ENCODE measurements at places on chromosomes 13 and 19.

DNA sequence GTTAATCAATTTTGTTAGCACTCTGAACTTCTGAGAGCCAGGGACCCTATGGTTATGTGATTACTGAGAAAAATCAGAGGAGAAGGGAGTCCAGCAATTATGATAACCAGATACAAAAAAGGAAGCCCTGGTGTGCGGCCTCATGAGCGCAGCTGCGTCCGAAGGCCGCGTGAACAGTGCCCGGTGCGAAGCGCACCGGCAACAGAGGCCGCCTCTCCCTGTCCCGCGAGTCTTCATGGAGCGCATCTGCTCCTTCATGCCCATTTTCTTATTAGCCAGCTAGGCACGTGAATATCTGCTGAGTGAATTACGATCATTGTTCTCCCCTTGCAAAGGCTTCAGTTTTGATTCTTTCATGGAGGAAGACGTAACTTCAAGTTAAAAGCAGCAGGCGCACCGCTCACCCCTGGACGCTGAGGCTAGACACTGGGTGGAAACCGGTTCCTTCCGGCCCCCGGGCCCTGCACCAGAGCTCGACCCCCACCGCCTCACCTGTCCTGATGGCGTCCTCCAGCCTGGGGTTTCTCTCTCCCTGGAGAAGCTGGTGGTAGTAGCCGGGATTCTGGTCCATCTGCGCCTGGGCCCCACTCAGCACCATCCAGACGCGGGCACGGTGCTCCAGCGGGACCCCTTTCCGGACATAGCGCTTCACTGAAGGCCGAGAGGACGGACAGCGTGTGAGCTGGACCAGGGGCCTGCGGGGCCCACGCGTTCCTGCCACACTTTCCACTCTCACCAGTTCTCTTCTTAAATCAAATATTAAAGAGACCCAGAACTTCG, 8.9 kb downstream of the GRTP1 start:
- ATAC-seq: no peak

DNA sequence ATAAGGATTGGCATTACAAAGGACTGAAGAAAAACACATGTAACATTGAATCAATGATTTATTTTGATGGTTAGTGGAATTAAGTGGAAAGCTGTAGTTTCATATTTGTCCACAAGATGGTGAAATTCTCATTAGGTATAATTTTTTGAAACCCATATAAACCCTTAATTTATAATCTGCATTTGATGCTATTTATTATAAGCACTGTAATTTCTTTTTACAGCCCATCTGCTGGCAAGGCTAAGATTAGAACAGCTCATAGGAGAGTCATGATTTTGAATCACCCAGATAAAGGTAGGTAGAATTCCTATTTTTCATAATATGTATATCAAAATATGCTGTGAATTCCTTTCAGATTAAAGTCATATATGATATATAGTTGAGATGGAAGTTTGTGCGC, 62.2 kb downstream of the DNAJC15 start:
- ATAC-seq: no peak

- ATAC-seq: no peak
Measured at GRCh38 chr13:98180092-98180491, 3.0 kb upstream of the RNF113B start.

GRCh38 chr13:93926425-93926824, 553.1 kb downstream of the DCT start:
- ATAC-seq: no peak

- ATAC-seq: no peak
Measured at GRCh38 chr13:93216122-93216521, 10.5 kb upstream of the GPC6 start.

DNA sequence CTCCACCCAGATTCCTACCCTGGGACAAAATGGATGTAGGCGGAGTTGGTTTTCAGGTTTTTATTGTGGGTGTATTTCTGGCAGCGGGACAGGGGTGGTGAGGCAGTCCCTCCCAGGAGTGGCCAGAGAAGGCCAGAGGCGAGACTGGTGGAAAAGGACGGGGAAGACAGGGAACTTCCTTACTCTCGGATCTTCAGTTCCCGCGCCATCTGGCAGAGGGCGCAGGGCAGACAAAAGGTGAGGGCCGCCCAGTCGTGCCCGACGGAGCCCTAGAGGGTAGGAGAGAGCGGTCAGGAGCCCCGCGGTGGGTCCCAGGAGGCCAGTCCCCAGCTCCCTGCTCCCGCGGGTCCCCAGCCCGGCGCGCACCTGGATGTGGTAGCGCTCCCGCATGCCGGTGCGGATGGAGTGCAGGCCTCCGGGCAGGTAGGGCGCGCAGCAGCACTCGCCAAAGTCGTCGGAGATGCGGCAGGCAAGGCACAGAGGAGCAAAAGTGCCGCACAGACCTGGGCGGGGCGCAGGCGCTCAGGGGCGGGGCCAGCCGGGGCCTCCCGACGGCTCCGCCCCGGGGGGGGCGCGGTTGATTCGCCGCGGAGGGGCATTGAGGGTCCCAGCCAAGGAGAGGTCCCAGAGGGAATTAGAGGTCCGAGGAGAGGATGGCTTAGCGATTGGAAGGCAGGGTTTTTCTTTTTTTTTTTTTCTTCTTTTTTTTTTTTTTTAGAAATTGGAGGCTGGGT, 3.0 kb downstream of the CNFN start:
- peak; percentile 87 for ATAC-seq

- no peak for ATAC-seq
Measured at GRCh38 chr13:78787190-78787589, 128.2 kb upstream of the OBI1 start.

- no peak for ATAC-seq
Measured at GRCh38 chr13:72379581-72379980, 347.8 kb downstream of the MZT1 start.

DNA sequence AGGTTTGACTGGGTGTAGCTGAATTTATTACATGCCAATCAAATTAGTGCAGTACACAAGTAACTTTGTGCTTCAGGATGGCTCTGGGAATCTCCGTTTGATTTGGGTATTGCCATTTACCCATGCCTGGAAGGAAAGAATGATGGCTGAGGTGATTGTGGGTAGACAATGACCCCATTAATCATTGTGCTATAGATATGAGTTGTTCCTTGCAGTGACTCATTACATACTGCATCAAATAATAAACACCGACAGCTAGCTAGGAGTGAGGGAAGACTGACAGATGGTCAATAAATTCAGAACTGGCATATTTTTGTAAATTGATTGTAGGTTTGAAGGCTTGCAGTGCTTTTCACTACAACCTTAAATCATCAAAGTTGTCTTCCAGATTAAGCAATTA, 1069.5 kb downstream of the DIAPH3 start:
- ATAC-seq: no peak

DNA sequence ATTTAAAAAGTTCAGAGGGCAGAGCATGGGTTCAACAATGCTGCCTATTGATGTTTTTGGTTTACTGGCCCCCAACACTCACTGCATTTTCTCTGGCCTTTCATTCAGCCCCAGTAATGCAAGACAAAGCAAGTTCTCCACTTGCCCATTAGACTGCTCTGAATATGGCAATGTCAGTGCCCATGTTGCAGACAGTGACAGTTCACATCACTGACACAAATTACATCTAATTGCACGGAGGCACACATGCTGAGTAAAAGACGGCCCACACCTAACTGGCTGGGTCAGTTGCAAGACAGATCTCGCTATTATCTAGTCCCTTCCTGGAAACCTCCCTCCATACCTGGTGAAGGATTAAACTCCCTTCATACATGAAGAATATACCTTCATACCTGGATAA, 54.0 kb downstream of the ENOX1 start:
- no peak for ATAC-seq

GRCh38 chr13:73945871-73946270, 188.3 kb downstream of the KLF12 start:
- no peak for ATAC-seq

GRCh38 chr19:38658462-38659306, 11.2 kb downstream of the ACTN4 start:
- no peak for ATAC-seq

DNA sequence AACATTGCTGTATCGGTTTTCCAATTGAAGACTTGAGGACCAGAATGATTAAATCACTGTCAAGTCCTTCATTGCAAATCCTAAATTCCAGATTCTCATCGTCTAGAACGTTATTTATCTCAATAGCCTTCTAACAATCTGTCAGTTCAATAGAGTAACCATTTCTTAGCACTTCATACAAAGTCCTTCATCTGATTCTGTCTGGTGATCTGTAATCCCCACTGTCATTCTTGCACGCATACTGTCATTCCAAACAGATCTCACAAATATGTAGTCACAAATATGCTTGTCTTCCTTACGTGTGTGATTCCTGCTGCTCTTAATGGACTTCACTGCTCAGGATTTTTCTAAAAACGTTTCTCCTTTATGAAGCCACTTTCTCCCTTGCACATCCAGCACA, 1197.5 kb downstream of the EFNB2 start:
- ATAC-seq: no peak

GRCh38 chr19:15091918-15092753, 10.1 kb downstream of the OR1I1 start:
- ATAC-seq: no peak

DNA sequence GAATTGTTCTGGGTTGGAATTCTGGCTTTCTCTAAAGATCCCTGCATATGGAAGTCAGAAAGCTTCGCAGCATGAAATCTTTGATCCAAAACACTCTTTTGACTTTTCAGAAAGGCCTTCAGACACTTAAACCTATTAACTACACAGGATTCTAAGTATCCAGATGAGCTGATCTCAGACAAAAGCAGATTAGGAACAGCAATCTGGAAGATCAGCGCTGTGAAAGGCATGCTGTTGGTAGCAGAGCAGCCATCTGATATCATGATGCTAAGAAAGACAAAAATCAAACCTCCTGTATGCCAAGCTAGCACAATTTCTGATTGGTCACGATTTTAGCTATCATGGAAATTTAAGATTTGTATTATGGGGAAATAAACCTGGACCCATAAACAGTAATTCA, 589.9 kb downstream of the GPC5 start:
- no peak for ATAC-seq
